SK-MEL-5 (cell line): ENCODE measurements at places on chromosomes 7 and 10. TPM values are rescaled to one million over a fixed set of nuclear protein-coding genes. Genes with fewer than 3 reads are reported as not detected.
A peak's percentile ranks its signal among the peaks of the same experiment; 100 is the strongest.

OLAH gene
- total RNA-seq, result not detected in 2 replicates

ECHS1 gene
- total RNA-seq, result 80.6 and 90.4 TPM in 2 replicates

GPR37 gene
- total RNA-seq, result 18.4 and 21.6 TPM in 2 replicates

CLDN4 gene
- not detected in 2 replicates for total RNA-seq

OR2A5 gene
- total RNA-seq, result under 0.01 TPM in 1 of 2 replicates, not detected in the other

PLXNA4 gene
- 0.08 and 0.18 TPM in 2 replicates for total RNA-seq

GHRHR gene
- total RNA-seq, result not detected in 2 replicates

FFAR4 gene
- total RNA-seq, result not detected in 2 replicates

SPRN gene
- total RNA-seq, result not detected in 2 replicates

EIF5AL1 gene
- total RNA-seq, result 0.58 and 0.59 TPM in 2 replicates

EMX2 gene
- 0.13 TPM in 1 of 2 replicates, not detected in the other for total RNA-seq

NOS3 gene
- total RNA-seq, result 0.03 TPM in 1 of 2 replicates, not detected in the other

AASS gene
- 12.6 and 14.9 TPM in 2 replicates for total RNA-seq

MICALL2 gene
- total RNA-seq, result 1.2 and 2.4 TPM in 2 replicates

ZNF117 gene
- 0.11 and 0.16 TPM in 2 replicates for total RNA-seq

WAC gene
- 58.6 and 63.7 TPM in 2 replicates for total RNA-seq

GRCh38 chr10:96243296-96243695 is 28.1 kb downstream of the BLNK start:
- no peak for DNase-seq

GRCh38 chr7:102313997-102314780 is 27.5 kb downstream of the SH2B2 start:
- no peak for DNase-seq

GRCh38 chr7:94394437-94395140 is at the start of gene COL1A2:
Gene COL1A2 (plus strand): TSS chr7:94394895. CDS start chr7:94395032, 137 bp downstream.
- DNase-seq, result no peak

DNA sequence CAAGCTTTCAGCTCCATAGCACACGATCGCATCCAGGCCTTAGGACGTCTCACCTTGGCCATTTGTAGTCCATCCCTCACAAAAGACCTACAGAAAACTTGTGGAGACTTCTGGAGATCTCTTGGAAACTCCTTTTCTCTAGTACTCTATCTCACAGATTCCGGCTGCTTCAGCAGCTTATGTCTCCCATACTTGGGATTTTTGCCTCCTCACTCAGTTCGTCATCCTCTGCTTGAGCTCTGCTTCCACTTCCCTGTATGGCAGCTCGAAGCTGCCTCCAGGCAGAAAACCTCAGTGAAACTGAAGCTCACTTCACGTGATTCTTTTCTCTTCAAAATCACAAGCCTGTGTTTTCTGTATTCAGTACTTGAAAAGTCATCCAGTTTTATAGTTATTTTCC is 178.7 kb upstream of the GDF10 start:
- DNase-seq, result no peak

DNA sequence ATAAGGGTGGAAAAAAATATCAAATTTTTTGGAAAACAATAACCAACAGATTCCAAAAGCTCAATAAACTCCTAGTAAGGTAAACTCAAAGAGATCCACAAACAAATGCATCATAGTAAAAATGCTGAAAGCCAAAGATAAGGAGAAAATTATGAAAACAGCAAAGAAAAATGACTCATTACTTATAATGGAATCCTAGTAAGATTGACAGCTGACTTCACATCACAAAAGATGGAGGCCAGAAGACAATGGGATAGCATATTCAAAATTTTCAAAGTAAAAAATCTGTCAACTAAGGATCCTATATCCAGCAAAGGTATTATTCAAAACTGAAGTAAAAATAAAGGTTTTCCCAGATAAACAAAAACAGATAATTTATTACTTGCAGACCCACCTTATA is 183.4 kb upstream of the VIPR2 start:
- DNase-seq, result no peak

DNA sequence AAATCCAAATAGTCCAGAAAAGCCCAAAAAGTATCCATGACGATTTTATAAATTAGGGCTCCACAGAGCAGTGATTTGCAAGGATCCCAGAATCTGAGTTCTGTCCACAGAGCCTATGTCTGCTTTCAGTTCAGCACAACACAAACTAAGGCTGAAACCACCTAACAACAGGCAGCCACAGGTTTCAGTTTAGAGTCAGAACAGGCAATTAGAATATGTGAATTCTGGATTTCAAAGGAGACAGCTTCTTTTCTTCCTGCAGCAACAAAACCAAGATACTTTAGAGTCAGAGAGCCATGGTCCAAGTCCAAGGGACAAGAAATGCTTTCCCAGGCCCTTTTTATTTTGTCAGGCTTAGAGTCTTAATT is 23.6 kb downstream of the IFIT3 start:
- DNase-seq, result no peak

GRCh38 chr7:47100148-47100816 is 481.6 kb downstream of the TNS3 start:
- DNase-seq, result no peak

DNA sequence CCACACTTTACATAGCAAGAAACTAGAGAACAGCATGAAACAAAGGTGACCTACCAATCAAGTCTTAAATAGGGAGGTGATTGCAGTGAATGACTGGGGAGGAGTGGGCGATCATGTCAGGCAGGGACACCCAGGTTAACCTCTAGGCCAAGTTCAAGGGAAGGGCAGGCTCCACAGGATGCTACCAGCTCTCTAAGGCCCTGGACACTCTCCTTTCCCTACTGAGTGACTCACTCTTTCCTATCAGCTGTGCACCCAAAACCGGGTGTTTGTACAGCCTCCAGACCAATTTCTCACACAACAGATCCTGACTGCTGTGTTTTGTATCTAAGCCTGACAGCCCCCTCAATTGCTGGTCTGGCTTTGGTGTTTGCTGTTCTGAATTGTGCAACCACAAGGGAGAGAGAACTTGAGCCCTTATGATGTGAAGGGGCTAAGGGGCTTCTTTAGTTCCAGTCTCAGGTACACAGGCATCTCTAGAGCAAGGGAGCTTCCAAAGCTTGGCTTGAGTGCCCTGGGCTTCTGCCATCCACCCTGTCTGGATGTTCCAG is 107.8 kb downstream of the TBXAS1 start:
- DNase-seq, result no peak

- no peak for DNase-seq
Observed at GRCh38 chr7:23662124-23662983, 17.6 kb upstream of the FAM221A start.

DNA sequence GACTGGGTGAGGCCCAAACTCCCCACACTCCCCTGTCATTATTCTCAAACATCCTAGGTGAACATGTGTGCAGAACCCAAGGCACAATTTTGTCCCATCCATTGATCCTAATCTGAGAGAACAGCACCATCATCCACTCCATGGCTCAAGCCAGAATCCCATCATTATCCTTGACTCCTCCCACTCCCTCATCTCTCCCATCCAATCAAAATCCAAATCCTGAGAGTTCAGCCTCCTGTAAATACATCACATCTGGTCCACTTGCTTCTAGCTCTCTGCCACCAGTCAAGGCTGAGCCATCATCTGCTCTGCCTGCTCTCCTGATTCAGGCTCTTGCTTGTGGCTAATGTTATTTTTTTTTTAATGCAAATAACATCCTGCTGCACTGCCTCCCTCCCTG is 75.9 kb upstream of the SLF2 start:
- peak; percentile 33 for DNase-seq

GRCh38 chr7:25846722-25847121 is 305.3 kb upstream of the NFE2L3 start:
- peak; percentile 55 for DNase-seq

GRCh38 chr7:44058759-44059218 is 6.6 kb downstream of the PGAM2 start:
- no peak for DNase-seq

GRCh38 chr10:623477-624311 is 65.8 kb downstream of the DIP2C start:
- no peak for DNase-seq

GRCh38 chr10:122853665-122854313 is 8.1 kb upstream of the CUZD1 start:
- no peak for DNase-seq

DNA sequence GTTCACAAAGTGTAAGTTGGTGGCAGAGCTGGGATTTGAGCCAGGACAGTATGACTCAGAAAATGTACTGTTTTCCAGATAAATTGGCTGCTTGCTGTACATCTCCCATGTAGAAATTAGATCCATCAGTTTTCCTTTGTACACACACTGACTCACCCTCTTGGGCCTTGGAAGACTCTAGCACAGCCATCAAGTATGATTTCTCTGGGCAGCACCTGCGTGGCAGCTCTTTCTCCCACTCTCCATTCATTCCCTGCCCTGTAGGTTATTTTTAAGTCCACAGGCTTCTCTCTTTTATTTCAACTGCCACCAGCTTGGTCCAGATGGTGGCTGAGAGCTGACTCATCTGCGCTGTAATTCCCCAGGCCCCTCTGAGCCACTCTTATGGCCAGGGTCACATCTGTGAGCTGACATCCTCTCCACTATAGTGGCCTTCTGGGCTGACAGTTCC is 28.3 kb upstream of the SDK1 start:
- DNase-seq, result no peak

DNA sequence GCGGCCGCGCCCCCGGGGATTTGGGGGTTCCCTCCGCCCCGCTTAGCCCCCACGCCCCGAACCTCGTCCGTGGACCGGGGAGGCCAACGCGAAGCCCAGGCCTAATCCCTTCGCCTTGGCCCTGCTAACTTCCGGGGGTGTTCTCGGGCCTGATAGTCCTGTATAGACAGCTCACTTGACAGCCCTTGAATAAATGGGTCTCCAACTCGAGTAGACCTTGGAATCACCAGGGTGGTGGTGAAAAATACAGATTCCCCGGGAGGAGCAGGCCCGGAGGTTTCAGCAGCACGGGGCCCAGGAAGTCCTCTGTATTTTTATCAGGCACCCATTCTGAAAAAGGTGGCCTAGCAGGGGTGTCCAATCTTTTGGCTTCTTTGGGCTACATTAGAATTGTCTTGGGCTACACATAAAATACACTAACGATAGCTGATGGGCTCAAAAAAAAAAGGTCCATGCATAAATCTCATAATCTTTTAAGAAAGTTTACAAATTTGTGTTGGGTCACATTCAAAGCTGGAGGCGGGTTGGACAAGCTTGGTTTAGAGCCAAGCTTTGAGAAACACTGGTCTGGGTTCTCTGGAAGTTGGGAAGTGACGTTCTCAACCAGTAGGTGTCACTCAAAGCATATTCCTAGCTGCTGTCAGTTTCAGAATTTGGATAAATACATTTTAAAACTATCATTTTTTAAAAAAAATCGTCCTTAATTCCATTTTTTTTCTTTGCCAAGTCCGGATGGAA is 221.7 kb downstream of the PHTF2 start:
- DNase-seq, result peak; percentile 81

DNA sequence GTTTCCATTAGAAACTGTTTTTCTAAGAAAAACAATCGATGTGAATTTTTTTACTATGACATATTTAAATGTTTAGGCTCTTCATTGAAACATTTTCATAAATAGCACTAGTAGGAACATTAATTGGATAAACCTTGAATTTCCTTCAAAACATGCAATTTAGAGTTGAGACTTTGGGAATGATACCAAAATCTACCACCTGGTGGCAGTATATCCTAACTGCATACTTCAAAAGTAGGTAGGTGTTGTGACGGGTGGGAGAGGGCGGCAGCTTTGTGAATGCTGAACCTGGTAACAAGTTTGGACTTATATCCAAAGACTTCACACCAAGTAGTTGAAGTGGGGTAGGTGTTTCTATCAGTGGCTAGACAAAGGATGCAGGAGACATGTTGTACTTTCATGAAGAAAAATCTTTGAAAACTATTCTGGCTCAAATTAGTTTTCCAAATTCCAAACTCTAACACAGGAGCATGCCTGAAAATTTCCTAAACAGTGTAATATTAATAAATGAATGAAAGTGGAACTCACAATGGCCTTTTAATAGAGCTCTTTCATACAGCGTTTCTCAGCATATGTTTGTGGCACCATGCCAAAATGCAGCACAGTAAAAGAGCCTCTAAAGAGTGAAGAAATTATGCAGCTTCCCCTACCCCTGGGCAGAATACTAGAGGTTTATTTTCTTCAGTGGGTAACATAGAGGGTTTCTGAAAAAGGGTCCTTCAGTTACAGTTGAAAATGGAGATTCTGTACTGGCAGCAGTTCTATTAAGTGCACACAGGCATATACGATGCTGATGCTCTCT is 201.0 kb upstream of the TPK1 start:
- peak; percentile 78 for DNase-seq

- no peak for DNase-seq
Observed at GRCh38 chr7:46565253-46566096, 644.4 kb upstream of the IGFBP3 start.

DNA sequence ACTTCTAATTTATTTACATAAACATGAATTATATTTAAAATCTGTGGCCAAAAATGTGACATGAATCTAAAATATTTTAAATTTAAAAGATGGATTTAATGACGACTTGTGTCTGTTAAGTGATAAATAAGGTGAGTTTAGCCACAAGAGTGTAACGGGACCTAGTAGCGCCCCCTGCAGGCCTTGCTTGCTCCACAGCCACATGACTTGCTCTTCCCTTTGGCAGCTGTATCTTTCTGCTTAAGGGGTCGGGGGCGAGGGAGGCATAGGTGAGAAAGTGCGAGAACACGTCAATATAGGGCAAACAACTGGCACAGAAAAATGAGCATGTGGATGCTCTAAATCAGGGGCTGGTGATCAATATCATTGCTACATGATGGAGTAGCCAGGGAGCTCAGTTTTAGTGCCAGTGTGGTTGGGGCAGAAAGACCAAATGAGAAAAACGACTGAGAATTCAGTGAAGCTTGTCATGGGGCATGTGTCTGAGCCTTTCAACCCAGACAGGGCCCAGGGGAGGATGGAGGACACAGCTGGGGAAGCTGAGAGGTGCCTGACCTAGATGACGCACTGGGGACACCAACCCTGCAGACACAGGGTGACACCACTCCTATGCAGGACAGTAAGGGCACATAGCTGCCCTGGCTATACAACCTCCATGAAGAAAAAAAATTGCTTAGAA is 49.8 kb downstream of the PAXIP1 start:
- peak; percentile 79 for DNase-seq

DNA sequence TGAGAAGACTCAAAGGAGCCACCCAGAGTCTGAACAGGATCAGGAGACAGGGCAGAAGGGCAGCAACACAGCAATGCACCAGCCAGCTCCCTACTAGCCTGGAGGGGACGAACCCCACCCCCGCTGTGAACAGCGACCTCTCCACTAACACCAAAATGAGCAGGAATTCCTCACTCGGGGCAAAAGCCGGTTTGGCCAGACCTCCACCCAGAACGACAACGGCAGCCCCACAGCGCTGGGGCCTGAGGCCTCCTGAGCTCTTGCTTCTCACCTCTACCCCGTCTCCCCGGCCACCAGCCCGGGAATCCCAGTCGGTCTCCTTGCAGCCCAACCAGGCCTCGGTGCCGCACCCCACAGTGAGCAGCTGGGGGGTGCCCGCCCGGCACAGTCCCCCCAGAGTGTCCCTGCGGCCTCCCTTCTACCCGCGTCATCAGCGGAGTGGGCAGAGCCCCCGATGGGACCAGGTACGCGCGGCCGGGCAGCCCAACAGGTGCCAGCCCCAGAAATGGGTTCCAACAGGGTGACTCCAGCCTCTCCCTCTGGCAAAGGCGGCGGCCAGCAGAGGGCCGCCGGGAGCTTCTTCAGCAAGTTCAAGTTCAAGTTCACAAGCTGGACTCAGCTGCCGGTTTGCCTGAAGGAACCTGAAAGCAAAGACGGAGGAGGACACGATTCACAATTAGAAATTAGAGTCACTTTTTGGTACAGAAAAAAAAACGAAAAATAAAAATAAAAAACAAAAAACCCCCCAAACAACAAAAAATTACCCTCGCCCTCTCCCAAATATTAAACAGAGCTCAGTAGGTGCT is 129.0 kb downstream of the MARCHF5 start:
- no peak for DNase-seq

- no peak for DNase-seq
Observed at GRCh38 chr7:135768467-135768866, 19.9 kb upstream of the FAM180A start.

GRCh38 chr10:29240986-29241660 is 47.7 kb upstream of the LYZL1 start:
- no peak for DNase-seq
